ENCODE measurements at places on chromosomes 1 and 21.

DNA sequence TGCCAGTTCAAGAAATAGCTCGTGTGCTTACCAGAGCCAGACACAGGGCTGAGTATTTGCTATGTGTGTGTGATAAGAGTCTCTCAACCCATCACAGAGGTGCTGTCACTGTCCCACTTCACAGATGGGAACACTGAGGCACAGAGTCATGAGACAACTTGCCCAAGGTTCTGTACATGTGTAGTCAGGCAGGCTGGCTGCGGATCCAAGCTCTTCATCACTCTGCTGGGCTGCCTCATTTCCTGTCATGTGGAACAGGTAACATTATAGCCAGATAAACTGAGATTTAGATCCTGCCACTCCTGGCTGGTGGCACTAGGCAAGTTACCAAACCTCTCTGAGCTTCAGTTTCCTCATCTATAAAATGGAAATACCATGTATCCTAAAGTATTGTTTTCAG lies 77.8 kb downstream of the ITPKB start:
- no peak for DNase-seq

DNA sequence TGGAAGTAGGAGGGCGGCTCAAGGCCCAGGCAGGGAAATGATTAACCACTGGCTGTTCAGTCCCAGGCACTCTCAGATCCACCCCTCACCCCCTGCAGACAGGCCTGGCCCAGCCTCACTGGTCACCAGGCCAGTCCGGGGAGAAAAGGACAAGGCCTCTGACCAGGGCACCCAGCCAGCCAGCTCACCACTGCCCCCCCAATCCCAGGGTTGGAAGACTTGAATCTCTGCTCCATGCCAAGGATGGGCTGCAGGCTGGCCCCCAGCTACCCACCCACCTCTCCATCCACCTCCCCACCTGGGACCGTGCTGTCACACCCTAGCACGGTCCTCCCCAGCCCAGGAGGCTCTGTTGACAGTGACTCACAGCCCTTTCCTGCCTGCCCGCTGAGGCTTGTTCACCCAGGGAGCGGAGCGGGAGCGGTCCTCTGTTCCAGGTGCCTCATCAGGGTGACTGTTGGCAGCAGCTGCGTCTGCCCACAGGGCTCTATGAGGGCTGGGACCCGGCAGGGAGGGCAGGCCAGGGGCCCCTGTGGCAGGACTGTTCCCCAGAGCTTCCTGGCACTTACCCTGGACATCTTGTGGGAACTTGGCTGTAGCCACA lies 2.2 kb downstream of the LAD1 start:
- DNase-seq: no peak

GRCh38 chr1:246703581-246703980 lies 20.6 kb upstream of the SCCPDH start:
- no peak for DNase-seq

- no peak for DNase-seq
Observed at GRCh38 chr1:218558271-218558810, 213.2 kb downstream of the TGFB2 start.

- no peak for DNase-seq
Observed at GRCh38 chr1:26220199-26220912, 13.6 kb upstream of the CEP85 start.

DNA sequence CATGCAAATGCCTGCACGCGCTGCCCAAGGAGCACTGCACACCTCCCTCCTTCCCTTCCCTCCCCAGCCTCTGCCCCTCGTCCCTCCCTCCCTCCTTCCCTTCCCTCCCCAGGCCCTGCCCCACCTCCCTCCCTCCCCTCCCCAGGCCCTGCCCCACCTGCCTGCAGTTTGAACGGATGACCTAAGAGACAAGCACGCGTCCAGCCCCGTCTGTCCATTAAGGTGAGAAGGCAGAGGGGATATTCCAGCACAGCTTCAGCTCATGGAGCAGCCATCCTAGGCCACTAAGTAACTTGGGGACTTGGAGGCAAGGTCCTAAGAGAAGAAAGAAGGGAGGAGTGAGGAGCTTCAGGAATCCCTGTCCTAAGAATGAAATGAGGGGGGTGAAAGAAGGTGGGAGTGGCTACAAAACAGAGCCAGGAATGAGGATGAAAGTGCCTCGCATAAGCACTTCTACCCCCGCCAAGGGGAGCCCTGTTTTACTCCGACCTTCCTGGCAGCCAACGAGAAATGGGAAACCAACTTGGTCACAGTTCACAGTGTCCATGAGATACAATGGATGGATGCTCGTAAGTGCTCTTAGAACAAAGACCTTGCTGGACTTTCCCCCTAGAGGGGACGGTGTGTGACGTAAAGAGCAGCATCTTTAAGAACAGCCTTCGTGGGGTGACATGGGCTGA lies 21.3 kb upstream of the EFHD2 start:
- no peak for DNase-seq

GRCh38 chr1:213852107-213852506 lies 135.7 kb upstream of the PROX1 start:
- no peak for DNase-seq

GRCh38 chr1:192053531-192053971 lies 104.7 kb upstream of the RGS18 start:
- DNase-seq: no peak

DNA sequence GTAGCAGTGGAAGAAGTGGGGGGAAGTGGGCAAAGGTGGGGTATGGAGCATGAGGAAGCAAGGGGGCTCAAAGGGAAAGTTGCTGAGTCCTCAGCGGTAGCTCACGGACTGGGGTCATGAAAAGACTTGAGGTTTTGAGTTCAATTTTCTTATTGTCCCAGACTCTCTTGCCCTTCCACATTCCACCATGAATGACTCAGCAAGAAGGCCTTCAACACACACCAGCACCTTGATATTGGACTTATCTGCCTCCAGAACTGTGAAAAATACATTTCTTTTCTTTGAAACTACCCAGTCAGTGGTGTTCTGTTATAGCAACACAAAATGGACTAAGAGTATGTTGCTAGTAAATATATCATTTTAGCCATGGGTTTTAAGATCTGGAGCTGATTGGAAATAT lies 17.3 kb upstream of the RHBDL2 start:
- DNase-seq: peak; percentile 30

GRCh38 chr1:77245830-77246229 lies 26.6 kb upstream of the PIGK start:
- DNase-seq: no peak

DNA sequence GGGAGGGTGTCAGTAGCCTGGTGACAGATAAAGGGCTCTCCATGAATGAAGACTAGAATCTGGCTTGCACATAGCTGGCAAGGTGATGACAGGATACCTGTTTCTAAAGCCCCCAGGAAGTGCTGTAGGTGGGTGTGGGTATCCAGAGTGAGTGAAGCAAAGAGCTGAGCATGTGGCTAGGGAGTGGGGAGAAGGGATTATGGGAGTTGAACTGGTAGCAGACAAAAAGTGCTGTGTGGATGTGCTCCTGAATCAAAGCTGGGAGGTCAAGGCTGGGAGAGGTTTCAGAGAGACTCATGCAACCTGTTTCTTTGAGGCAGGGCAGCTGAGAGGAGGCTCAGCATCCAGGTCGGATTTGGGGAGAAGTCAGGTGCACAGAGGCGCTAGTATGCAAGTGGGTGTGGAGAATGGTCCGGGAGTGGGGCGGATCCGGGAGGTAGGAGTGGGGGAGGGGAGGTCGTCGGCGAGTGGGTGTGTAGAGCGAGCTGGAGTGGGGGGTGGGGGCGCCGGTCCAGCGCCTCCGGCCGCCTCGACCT lies 600 bp downstream of the ASTN1 start:
- no peak for DNase-seq

DNA sequence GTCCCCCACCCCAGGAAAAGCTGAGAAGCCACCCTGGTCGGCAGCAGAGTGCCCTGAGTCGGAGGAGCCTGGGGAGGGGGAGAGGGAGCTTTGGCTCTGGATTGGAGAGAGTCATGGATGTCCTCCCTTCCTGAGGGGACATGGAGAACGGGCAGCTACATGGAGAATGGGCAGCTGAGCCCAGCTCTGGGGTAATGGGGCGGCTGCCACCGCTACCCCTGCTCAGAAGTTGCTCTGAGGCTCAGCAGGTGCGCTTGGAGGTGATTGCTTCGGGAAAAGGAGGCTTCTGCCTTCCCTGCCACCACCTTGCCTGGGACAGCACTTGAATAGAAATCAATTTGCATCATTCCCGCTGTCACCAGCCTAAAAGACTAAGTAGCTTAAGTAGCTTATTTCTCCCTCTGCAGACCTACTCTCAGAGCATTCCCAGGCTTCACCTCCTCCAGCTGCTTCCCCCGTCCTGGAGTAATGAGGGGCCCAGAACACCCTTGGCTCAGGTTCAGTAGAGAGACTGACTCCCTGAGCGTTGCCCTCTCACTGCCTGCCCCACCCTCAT lies 8.3 kb downstream of the DISP3 start:
- DNase-seq: no peak

GRCh38 chr1:22849770-22850169 lies 122.9 kb downstream of the LACTBL1 start:
- DNase-seq: no peak

- no peak for DNase-seq
Observed at GRCh38 chr1:5271264-5271663, 616.9 kb downstream of the AJAP1 start.

- peak; percentile 94 for DNase-seq
Observed at GRCh38 chr1:88731475-88732269, 47.6 kb downstream of the PKN2 start.

- DNase-seq: peak; percentile 3
Observed at GRCh38 chr1:160544647-160545046, 21.6 kb upstream of the SLAMF6 start.

DNA sequence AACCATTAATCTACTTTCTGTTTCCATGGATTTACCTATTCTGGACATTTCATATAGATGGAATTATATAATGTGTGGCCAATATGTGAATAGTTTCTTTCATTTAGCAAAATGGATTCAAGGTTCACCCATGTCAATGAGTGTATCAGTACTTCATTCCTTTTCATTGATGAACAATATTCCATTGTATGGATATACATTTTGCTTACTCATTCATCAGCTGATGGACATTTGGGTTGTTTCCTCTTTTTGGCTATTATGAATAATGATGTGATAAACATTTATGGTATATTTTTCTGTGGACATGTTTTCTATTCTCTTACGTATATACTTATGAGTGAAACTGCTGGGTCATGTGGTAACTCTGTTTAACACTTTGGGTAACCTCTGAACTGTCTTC lies 97.8 kb downstream of the SCMH1 start:
- no peak for DNase-seq

DNA sequence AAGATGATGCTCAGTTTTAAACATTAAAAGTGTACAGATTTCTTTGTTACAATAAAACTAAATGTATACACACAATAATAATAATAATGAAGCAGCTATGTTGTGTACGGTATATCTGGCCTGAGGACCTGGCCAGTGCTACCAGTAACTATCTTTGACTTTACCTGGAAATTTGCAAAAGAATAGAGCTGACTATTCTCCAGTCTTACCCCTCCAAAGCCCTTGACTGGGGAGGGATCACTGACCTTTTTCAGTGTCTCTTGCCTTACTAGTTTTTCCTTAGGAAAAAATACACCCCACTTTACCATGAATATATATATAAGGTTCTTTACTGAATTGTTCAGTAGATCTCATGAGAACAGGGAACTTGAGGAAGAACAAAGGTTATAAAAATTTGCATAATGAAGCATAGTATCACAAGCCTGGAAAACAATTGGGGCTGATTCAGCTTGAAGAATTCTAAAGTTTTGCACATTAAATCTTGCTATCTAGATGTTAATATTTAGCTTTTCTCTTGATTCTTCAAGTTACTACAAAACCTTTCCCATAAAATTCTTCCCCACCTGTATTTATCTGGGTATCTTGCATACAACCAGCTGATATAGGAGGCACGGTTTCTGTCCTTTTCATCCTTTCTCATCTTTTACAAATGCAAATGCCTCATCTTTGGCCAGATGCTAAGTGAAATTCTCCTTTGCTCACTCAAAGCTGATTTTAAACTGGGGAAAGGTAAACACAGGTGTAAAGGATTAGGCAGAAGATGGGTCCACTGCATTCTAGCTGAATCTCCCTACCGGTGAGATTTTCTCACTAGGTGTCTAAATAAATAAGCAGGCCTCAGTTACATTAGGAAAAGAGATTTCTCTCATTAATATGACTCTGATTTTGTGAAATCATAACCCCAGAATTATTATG lies 25.0 kb upstream of the SLAMF1 start:
- no peak for DNase-seq

GRCh38 chr1:62437273-62437940 lies 558 bp downstream of the USP1 start:
- DNase-seq: no peak

DNA sequence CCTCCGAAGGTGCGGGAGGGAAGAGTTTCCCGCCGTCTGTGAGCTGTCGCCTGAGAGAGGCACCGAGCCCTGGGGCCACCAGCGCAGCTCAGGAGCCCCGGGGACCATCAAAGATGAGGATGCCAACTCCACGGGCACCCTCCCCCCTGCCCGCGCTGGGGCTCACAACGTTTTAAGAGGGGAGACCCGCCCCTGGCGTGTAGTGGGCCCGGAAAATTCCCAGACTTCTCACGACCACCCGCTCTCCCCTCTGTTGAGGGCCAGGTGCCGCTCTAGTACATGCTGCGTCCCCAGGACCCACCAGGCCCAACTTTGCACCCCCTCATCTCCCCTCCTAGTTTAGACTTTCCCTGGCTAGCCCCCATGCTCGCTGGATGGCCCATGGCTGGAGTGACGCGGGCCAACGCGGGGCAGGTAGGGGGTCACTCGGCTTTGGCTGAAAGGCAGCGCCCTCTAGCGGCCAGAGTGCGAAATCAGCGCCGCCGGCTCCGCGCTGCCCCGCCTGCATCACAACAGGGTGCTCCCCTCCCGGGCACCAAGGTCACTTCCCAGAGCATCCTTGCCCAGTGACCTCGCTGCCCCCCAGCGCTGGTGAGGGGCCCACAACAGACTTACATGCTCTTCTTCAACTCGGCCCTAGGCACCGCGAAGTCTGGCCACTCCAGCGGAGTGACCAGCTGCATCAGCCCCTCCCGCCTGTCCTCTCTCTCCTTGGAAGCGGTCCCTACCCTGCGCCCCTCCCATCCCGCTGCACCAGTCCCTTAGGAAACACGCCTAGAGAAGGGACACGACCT lies 1.8 kb downstream of the CD160 start:
- DNase-seq: peak; percentile 64

- peak; percentile 97 for DNase-seq
Observed at GRCh38 chr1:244353551-244354091, 98.1 kb downstream of the ADSS2 start.

DNA sequence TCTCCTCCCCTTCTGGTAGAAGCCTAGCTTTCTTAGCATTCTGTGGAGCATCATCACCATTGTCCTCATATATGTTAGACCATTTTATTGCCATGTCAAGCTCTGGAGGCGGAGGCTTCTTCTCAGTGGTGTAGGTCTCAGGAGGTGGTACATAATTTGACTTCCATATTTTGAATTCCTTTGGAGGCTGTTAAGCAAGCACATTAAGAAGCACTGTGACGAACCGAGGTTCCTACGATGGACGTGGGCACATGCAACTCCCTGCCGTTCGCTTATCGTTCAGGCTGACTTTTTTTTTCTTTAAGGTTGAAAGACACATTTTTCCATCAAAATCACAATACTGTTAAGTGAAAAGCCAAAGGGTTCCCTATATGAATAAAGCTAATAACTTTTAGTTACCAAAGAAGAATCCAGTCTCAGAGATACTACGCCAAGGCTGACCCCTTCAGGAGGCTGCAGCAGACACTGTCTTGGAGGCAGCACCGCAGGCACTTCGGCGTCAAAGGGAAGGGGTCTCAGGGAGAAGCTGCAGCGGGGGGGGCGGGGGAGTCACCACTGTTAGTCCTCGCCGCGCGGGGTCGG lies 835 bp downstream of the C1orf52 start:
- no peak for DNase-seq
